Activated CD4-positive, alpha-beta T cell treated with anti-CD3 and anti-CD28 coated beads, Interleukin-2, amount 50 U/mL, for 16 hours (primary cell): ENCODE measurements at places on chromosomes 6 and 20.

DNA sequence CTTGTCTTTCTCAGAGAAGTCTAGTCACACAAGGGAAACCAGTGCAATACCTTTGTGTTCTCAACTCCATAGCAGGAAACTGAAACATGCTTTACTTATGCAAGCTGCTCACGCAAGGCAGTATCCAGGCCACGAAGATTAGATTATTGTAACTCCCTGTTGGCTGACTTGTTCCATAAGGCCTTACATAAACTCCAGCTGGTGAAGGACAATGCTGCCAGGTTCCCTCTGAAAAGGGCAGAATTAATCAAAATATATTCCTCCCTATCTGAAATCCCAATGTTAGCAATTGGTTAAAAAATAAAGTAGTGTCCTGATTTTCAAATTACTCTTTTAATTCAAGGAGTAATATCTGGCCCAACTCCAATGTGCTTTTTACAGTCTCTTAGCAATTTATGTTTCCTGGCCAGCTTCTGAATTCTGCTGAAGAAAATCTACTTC lies 966.6 kb downstream of the HACE1 start:
- DNase-seq = no peak

DNA sequence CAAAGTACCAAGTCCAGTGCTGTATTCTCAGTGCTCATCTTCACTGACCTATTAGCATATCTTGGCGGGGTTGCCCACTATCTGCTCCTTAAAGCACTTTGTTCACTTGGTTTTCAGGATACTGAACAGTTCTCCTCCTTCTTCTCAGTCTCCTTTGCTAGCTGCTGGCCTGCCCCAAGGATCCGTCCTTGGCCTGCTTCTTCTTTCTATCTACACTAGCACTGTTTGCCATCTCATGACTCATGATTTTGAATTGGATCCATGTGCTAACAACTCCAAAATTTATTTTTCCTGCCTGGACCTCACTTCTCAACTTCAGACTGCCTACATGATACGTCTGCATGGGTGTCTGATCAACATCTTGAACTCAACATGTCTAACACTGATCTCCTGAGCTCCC lies 15.5 kb downstream of the TPD52L1 start:
- DNase-seq = no peak

GRCh38 chr20:49276961-49277785 lies 684 bp downstream of the ZNFX1 start:
- peak; percentile 77 for DNase-seq

GRCh38 chr20:17836303-17836861 lies 132.2 kb downstream of the SNX5 start:
- DNase-seq = no peak

DNA sequence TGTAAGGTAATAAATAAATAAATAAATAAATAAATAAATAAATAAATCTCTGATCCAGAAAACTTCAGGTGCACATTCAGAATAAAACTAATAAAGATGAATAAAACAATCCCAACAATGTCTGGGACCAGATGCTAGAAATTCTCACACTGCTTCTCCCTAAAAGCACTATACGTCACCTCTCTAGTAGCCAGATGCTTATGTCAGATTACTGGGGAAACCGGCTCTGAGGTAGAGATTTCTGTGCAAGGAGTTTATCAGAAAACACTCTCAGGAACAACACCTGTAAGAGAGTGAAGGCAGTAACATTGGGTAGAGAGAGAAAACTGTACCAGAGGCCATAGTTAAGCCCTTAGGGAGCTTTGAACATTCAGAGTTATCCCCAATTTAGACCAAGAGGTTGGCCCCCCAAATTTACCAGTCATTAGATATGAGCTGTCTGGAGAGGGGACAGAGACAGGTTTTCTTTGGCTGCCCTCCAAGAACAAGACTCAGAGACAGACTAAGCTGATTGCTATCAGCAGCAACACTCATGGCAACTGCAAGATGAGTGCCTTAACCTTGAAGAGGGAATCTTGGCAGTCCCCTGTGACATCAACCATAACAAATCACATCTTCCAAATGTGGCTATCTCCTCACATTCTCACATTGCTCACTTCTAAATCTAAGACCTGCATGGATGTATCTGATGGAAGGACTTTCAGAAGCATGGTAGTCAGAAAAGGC lies 151.2 kb upstream of the BMP5 start:
- DNase-seq = no peak

GRCh38 chr6:21679761-21680265 lies 86.3 kb downstream of the SOX4 start:
- no peak for DNase-seq

DNA sequence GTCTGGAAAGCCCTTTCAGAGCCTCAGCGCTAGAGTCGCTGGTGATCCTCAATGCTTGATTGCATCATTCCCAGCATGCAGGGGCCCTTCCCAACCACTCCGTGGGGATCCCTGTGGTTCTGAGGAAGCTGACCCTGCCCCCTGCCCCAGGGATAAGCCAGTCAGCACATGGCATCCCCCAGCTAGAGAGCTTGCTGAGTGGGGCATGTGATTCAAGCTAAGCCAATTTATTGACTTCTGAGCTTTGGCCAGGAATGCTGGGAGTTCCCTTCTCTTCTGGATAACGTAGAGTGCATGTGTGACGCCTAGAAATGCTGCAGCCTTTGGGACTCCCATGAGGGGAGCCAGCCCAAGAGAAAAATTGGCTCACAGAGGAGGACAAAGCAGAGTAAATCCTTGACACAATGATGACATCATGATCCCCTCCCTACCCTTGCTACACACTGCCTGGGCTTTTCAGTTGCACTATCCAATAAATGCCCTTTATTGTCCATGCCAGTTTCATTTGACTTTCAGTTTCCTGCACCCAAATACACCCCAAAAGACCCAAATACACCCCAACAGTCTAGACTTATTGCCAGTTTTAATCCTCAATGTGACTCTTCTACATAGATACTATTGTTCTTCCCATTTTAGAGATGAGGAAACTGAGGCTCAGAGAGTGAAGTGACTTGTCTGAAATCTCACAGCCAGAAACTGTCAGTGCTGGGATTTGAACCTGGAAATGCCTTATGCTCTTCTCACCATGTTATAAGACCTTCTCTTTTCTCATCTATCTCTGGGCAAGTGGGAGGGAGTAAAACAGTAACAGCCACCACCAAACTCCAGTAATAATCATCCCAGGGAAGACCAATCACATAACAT lies 34.3 kb downstream of the KCNB1 start:
- no peak for DNase-seq

- DNase-seq = peak; percentile 84
Observed at GRCh38 chr6:31822036-31822821, 5.3 kb upstream of the HSPA1B start.

DNA sequence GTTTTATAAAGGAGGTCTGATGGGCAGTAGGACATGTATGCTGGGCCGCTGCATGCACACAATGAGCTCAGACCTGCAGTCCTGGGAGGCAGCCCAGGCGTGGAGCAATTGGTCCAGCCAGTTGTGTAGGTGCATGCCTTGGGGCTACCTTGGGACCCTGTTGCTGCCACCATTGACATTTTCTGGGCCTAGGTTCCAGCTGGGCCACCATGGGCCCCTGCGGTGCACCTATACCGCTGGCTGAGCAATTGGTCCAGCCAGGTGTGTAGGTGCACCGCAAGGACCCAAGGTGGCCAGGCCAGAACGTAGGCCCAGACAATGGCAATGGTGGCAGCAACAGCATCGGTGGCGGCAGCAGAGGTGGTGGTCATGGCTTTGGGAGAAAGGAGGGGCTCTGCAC lies 143.9 kb downstream of the PXDC1 start:
- no peak for DNase-seq
